ENCODE measurements at places on chromosomes 5 and 9.
A peak's percentile ranks its signal among the peaks of the same experiment; 100 is the strongest.

DNA sequence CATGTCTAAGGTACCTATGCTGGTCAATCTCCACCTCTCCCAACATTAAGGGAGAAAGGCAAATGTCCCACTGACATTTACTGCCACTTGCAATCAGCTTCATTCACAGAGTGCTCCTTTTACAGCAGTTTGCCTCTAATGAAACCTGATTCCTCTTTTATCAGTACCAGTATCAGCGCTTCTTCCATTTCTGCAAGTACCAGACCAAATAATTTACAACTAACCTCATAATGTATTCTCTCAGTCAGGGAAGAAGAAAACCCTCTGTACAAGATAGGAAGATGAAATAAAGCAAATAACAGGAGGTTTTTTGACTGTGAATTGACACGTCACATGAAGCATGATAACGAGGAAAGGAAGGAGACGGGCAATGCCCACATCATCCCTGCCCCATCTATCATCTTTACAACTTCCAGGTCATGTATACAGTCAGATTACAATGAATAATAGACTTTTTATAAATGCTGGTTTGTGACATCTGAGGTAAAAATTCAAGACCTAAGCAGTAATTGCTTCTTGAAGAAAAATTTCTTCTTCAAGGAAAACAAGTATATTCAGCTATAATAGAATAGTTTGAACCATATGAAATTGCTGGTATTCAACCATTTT lies 21.9 kb downstream of the ABITRAM start:
- DNase-seq = no peak

GRCh38 chr5:127447827-127448226 lies 69.6 kb upstream of the PRRC1 start:
- no peak for DNase-seq

GRCh38 chr5:151745071-151745705 lies 13.2 kb downstream of the ATOX1 start:
- no peak for DNase-seq

DNA sequence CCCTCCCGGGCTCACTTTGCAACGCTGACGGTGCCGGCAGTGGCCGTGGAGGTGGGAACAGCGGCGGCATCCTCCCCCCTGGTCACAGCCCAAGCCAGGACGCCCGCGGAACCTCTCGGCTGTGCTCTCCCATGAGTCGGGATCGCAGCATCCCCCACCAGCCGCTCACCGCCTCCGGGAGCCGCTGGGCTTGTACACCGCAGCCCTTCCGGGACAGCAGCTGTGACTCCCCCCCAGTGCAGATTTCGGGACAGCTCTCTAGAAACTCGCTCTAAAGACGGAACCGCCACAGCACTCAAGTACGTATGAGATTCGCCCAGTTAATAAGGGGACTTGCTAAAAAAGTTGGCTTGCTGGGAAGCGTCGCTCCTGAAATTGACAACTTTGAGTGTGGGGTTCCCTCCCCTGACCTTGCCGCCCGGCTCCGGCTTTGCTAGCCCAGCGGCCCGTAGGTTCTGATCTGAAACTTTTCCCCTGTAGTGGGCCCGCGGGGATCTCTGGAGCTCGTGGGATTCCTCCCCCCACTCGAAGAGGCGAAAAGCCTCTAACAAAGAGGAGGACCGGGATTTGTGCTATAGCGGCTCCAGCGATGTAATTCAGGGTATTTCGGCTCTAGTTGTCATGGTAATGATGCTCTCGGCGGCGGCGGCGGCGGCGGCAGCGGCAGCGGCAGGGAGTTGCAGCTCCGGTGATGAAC lies 572 bp downstream of the NR4A3 start:
- DNase-seq = peak; percentile 39

- DNase-seq = no peak
Observed at GRCh38 chr9:89109666-89110065, 69.0 kb downstream of the SHC3 start.

- DNase-seq = peak; percentile 77
Observed at GRCh38 chr9:125889476-125890419, 142.6 kb downstream of the PBX3 start.

DNA sequence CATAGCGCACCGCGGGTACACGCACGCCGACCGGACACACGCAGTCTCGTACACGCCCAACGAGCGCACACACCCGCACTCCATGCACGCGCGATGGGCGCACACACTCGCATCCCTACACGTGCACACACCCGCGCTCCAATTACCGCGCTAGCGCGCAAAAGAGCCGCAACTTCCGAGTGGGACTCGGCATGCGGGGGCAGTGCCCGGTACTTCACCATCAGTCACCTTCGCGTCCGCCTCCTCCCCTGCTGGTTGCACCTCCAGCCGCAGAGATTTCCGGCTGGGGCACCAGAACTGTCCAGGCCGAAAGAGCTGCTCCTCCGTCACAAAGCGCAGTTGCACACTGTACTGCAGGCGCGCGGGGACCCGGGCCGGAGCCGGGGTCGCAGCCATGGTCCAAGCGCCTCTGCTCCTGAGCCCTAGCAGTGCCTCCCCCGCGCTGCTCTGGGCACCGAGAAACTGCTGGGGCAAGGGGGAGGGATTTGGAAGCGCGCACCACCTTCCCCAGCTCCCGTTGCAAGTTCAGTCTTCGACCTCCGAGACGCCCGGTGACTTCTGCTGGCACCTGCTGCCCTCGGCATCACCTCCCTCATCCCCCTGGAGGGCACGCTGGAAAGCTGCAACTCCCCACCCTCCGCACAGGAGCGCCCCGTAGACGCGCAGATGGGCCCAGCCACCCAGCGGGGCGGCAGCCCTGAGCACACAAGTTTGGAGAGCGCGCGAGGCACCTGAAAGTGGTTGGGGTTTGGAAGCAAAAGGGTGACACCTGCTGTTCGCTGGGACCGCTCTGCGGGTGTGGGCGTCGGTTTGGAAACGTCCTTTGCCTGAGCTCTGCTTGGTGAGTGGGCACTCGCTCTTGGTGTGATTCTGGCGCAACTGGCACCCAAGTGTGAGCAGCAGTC lies 337.4 kb upstream of the PUM3 start:
- DNase-seq = peak; percentile 85
